ENCODE measurements at places on chromosomes 13 and 19.

DNA sequence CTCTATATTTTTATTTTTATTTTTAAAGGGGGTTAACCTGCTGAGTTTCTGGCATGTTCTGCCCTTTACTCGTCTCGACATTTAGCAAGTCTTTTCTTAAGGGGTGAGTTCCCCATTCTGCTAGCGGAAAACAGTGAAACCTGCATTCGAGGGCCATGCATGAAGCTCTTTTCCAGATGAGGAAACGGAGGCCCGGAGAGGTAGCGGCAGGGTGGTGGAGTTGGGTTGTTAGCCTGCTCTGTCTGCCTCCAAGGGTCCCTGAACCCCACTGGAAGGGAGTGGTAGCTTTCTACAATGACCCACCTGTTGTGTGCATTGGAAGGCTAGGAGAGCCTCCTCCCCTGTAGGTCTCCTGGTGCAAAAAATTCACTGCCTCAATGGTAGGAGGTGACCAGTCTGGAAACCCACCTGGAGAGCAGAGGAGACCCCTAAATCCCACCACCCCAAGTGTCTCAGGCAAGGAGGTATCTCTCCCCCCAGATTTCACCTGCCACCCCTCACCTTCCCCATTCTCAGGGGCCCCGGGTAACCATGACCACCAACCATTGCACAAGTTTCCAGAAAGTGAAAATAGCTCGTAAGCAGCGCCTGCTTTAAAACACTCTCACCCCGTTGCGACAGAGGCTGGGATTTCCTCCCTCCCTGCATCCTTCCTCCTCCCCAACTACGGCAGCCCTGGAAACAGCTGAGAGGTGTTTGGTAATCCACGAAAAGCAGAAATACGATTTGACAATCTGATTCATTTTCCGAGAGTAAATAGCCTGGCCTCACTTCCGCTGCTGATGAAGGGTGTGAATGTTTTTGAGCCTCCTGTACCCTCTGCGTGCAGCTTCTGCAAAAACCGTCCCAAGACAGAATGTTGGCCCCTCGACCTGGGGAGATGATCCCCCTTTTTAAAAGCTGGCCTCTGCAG is 3.5 kb downstream of the KLF2 start:
- DNase-seq = peak; percentile 93

DNA sequence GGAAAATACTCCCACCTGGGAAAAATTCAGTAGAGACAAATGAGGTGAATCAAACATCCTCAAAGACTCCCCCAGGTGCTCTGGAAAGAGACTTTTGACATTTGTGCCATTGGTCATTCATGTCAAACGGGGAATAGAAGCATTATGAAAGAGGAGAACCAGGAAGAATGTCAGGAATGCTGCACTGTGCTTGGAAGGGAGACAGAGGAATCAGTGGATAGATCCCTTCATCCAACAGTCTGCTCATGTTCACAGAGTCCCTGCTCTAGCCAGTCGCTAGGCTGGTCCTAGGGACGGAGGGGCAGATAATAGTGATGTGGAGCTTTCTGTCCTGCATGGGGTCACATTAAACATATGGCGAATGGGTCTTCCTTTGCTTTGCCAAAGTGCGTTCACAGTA is 384.4 kb downstream of the FGF9 start:
- no peak for DNase-seq

GRCh38 chr19:3268326-3268725 is 43.9 kb downstream of the CELF5 start:
- no peak for DNase-seq

- DNase-seq = no peak
These were observed 30.5 kb downstream of the PPP1R37 start for GRCh38 chr19:45123440-45123850.

GRCh38 chr13:20550799-20551198 is 16.2 kb upstream of the IFT88 start:
- no peak for DNase-seq

GRCh38 chr19:45503909-45504308 is 3.4 kb upstream of the VASP start:
- no peak for DNase-seq

DNA sequence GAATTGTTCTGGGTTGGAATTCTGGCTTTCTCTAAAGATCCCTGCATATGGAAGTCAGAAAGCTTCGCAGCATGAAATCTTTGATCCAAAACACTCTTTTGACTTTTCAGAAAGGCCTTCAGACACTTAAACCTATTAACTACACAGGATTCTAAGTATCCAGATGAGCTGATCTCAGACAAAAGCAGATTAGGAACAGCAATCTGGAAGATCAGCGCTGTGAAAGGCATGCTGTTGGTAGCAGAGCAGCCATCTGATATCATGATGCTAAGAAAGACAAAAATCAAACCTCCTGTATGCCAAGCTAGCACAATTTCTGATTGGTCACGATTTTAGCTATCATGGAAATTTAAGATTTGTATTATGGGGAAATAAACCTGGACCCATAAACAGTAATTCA is 589.9 kb downstream of the GPC5 start:
- no peak for DNase-seq

DNA sequence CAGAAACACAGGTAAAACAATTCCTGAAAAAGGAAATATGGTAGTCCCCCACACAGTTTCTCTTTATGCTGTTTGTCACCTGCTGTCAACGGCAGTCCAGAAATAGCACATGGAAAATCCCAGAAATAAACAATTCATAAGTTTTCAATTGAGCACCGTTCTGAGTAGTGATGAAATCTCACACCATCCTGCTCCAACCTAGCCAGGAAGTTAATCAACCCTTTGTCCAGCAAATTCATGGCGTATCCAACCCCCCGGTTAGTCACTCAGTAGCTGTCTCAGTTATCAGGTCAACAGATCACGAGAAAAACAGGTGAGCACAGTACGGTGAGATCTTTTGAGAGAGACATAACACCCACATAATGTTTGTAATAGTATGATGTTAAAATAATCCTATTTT is 74.2 kb downstream of the TUBGCP3 start:
- no peak for DNase-seq

GRCh38 chr13:40434516-40435397 is 231.7 kb downstream of the FOXO1 start:
- DNase-seq = no peak

DNA sequence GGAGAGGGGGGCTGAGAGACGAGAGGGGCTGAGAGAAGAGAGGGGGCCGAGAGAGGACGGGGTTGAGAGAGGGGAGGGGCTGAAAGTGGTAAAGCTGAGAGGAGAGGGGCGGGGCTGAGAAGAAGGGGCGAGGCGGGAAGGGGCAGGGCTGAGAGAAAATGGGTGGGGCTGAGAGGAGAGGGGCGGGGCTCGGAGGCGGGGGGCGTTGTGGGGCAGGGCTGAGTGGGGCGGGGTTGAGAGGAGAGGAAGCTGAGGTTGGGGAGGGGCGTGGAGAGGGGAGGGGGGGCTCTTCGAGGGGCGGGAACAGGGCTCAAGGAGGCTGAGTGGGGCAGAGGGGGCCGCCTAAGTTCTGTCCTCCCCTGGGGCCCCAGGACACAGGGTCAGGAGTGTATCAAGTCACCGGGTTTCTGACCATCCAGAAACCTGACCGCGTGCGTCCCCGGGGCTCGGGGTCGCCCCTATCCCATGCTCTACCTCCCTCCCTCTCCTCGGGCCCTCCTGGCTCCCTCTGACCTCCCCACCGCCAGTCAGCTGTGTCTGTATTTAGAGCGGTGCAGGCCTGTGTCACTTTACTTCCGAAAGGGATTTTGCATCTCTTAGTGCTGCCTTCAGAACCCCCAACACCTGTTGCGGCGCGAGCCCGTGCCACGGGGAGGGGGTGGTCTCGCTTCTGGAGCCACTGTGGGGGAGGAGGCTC is 38.6 kb upstream of the SEMA6B start:
- DNase-seq = no peak

GRCh38 chr19:50461066-50461875 is 15.0 kb upstream of the EMC10 start:
- no peak for DNase-seq

GRCh38 chr13:109816808-109817203 is 30.4 kb upstream of the IRS2 start:
- no peak for DNase-seq

DNA sequence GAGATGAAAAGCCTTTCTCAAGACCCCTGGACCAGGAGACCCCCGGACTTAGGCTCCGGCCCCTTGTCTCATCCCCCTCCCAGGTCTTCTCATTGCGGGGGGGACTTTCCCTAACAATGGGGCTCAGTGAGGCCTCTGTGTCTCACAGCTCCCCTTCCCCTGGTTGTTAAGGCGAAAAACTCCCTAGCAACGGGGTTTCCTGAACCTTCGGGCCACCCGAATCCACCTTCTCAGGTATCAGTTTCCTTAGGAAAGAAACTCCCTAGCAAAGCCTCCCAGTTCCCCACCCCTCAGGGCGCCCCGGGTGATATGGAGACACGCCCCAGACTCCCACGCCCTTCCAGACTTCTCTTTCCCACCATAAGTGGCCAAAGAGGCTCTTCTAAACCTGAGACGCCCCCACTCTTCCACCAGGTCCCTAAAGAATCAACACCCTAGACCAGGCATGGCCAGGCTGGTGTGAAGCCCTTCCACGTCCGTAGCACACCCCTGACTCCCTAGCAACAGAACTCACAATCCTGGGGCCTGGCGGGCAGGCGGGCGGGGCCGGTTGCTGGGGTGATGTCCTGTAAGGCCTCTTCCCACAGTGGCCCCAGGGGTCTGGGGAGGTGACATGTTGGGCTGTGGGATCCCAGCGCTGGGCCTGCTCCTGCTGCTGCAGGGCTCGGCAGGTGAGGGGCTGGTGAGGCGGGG is at the start of gene TMEM190:
Gene TMEM190 (plus strand): TSS at position 586 of the 693 bp plus-strand sequence. CDS start 28 bp downstream, at position 614.
- DNase-seq = no peak

GRCh38 chr13:69389899-69390298 is 717.7 kb upstream of the ATXN8OS start:
- DNase-seq = no peak

GRCh38 chr19:47497050-47497766 is 13.2 kb upstream of the KPTN start:
- no peak for DNase-seq

DNA sequence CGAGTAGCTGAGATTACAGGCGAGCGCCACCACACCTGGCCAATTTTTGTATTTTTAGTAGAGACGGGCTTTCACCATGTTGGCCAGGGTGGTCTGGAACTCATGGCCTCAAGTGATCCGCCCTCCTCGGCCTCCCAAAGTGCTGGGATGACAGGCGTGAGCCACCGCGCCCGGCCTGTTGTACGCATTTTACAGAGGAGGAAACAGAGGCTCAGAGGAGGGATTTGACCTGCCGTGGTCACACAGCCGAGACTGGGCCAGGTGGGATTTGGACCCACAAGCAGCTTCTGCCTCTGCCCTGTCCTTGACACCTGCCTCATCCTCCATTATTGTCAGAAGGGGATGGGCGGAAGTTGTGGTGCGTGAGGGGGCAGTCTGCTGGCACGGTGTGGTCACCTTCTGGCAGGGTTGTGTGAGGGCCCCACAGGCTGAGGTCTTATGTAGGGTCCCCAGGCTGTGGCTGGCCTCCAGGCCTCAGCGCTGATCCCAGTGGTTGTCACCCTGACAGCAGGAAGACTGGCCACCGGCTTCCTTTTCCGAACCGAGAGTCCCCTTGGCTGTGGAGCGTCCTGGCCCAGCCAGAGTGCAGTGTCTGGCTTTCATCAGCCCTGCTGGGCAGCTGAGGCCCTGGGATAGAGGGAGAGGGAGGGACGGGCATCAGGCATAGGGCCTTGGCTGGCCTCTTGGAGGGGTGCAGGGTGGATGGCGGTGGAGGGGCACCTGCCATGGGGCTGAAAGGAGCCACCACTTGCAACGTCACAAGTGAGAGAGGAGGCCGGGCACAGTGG is 20.3 kb downstream of the NFIC start:
- DNase-seq = no peak

DNA sequence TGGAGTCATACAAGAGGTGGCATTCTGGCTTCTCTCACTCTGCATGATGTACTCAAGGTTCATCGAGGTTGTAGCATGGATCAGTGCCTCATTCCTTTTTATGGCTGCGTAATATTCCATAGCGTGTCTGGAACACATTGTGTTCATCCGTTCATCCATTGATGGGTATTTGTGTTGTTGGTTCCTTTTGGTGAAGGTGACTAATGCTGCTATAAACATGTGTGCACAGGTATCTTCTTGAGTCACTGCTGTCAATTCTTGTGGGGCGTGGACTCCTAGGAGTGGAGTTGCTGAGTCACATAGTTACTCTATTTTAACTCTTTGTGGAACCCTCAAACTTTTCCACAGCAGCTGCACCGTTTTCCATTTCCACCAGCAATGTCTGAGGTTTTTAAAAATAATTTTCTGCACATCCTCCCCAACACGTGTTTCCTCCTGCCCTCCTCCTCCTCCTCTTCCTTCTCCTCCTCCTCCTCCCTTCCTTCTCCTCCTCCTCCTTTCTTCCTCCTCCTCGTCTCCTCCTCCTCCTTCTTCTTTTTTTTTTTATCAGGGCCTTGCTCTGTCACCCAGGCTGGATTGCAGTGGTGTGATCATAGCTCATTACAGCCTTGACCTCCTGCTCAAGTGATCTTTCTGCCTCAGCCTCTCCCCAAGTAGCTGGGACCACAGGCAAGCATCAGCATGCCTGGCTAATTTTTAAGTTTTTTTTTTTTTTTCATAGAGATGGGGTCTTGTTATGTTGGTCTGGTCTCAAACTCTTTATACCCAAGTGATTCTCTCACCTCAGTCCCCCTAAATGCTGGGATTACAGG is 2.0 kb upstream of the TMEM221 start:
- DNase-seq = no peak

GRCh38 chr19:41939861-41940730 is 11.8 kb upstream of the ERFL start:
- DNase-seq = no peak
